ENCODE measurements at places on chromosomes 12 and 14.

GRCh38 chr12:124682425-124683151 lies 115.2 kb upstream of the NCOR2 start:
- DNase-seq, result no peak

- DNase-seq, result no peak
These were observed 12.1 kb upstream of the CDH24 start for GRCh38 chr14:23069413-23069806.

DNA sequence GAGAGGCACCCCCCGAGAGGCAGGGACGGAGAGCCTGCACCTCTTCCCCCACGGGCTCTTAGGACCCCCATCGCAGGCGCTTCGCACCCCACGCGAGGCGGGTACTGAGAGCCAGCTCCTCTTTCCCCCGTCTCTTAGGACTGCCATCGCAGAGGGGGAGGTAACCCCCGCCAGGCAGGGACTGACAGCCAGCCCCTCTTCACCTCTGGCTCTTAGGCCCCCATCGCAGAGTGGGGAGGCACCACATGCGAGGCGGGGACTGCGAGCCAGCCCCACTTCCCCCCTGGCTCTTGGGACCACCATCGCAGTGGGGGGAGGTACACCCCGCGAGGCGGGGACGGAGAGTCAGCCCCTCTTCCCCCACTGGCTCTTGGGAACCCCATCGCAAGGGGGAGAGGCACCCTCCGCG lies 46.1 kb downstream of the DDX11 start:
- DNase-seq, result no peak

GRCh38 chr14:85531587-85532373 lies 1.8 kb downstream of the FLRT2 start:
- DNase-seq, result no peak

- no peak for DNase-seq
These were observed 157.0 kb downstream of the MYRFL start for GRCh38 chr12:69981881-69982475.

- no peak for DNase-seq
These were observed 10.7 kb downstream of the CMKLR1 start for GRCh38 chr12:108328420-108328819.

DNA sequence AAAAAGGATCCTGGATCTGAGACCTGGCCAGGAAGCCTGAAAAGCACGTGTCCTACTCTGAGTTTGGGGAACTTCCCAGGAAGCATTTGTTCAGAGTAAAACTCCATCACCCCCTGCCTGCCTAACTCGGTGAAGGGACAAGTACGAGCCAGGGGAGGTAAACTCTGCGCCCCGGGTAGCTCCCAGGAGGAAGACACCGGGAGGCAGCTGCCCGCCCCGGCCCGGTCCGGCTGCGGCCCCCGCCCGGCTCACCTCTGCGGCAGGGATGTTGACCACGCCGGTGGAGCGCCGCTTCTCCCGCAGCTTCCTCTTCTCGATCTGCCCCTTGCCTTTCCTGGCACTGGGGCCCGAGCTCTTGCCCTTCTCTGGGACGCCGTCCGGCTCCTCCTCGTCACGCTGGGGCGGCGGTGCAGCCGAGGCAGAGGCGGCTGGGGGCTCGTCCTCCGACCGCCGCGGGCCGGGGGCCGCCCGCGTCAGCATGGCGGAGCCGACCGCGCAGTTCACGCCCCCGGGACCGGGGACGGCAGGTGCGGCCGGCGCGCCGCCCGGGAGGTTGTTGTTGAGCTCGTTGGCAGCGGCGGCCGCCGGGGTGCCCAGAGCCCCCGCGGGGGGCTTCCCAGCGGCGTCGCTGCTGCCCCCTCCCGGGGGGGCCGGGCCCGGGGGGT lies 1.2 kb downstream of the PAWR start:
- DNase-seq, result no peak

- no peak for DNase-seq
These were observed 218.0 kb downstream of the SYT1 start for GRCh38 chr12:79082595-79082994.

- DNase-seq, result no peak
These were observed 63.5 kb downstream of the CLMN start for GRCh38 chr14:95256002-95256775.

GRCh38 chr14:88297306-88297705 lies 25.8 kb downstream of the KCNK10 start:
- DNase-seq, result no peak

DNA sequence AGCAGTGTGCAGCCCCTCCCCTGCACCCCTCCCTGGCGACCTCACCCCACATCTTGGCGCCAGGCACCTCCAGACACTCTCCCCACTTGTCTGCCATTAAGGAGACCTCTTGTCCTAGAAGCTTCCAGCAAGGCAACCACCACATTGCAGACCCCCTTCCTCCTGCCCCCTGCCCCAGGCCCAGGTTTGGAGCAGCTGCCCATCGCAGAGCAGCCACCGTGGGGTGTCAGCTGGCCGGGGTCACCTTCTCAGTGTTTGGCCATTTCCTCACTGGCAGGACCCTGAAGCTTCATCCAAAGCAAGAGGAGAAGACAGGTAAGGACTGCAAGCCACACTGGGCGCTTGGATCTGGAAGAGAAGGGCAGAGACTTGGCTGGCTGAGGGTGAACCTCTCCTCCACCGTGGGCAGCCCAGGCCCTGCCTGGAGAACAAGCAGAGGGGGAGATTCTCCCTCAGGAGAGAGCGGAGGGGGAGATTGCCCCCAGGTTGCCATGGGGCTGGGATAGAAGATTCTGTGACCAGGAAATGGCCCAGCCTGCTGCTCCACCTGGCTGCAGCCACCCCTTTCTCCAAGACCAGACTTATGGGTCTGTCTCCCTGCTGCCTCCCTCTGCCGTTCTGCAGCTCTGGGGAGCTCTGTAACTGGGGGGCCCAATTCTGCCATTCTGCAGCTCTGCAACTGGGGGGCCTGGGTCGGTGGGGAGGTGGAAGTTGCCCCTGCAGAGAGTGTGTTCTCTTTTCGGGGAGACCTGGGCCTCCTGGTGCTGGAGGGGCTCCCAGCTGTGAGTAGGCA lies 72.9 kb upstream of the C14orf180 start:
- DNase-seq, result no peak

- DNase-seq, result no peak
These were observed 47.9 kb downstream of the FBXW8 start for GRCh38 chr12:116958402-116959197.

DNA sequence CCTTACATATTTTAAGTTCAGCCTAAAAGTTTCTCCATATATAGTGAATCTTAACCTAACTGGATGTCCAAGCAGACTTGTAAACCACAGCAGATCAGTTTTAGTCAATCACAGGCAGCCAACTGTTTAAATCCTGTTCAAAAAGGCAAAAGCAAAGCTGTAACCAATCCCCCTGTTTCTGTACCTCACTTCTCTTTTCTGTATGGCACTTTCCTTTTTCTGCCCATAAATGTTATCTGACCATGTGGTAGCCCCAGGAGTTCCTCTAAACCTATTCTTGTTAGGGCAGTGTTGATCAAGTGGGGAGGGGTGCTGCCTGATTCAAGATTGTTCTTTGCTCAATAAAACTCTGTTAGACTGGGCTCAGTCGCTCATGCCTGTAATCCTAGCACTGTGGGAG lies 8.5 kb upstream of the DACT1 start:
- DNase-seq, result no peak

- DNase-seq, result no peak
These were observed 249.7 kb upstream of the AVPR1A start for GRCh38 chr12:63400718-63401117.

- no peak for DNase-seq
These were observed 55.2 kb downstream of the SLC25A21 start for GRCh38 chr14:37116933-37117849.

DNA sequence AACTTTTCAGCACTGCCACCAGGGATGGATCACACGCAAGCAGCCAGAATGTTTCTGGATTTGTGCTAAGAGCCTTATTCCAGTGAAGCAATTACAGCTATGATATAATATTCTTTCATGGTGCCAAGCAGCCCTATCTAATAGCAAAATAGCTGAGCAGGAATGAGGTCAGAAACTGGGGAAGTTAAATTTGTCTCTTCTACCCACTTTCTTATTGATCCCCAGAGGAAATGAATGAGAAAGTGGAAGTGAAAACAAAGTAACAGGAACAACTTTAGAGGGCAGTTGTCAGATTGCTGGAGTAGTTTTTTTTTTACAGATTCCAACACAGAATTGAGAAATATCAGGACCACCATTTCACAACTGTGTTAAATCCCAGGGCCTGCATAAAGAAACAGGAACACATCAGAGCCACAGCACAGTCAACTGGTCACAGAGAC lies 44.8 kb downstream of the GCH1 start:
- no peak for DNase-seq

GRCh38 chr12:6508087-6508486 lies 14.2 kb downstream of the NCAPD2 start:
- DNase-seq, result no peak

GRCh38 chr12:88433997-88434703 lies 146.1 kb downstream of the KITLG start:
- no peak for DNase-seq

DNA sequence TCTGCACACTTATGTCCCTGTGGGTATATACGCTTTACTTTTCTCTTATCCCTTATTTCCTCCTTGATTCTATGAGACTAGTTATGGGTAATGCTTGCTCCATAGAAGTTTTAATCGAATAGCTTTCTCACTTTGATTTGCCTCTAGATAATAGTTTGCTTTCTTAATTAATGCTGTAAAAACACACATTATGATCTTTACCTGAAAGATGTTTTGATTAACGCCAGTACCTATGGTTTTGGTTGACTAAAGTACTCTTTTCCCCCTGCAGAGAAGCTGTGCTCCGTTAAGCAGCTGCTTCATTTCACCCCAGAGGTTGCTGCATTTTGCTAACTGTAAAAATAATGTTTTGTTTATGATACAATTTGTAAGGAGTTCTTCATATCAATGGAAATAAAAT lies 362.3 kb downstream of the FLRT2 start:
- DNase-seq, result no peak

- no peak for DNase-seq
These were observed 106.0 kb downstream of the BRMS1L start for GRCh38 chr14:35932136-35932535.

GRCh38 chr12:54368709-54369596 lies 4.7 kb upstream of the GPR84 start:
- DNase-seq, result peak; percentile 76

- no peak for DNase-seq
These were observed 4.9 kb downstream of the SLC48A1 start for GRCh38 chr12:47777741-47778558.

DNA sequence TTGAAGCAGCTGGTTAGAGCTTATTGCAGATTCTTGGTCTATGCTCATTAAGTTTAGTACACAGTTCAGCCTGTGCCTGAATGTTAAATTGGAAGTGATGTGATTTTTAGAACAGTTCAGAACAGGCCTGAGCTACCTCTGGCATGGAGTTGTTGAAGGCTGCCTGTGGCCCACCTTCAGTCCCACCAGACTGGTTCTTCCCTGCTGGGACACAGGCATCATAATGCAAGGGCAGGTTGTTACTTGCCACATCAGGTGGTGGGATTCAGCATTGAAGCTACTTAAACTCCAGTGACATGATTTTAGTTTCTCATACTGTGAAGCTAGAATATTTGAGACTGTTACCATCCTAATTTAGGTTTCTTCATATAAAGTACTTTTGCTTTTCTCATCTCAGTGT lies 49.4 kb downstream of the PROX2 start:
- no peak for DNase-seq

- DNase-seq, result peak; percentile 21
These were observed 371 bp upstream of the REM2 start for GRCh38 chr14:22882529-22883172.

DNA sequence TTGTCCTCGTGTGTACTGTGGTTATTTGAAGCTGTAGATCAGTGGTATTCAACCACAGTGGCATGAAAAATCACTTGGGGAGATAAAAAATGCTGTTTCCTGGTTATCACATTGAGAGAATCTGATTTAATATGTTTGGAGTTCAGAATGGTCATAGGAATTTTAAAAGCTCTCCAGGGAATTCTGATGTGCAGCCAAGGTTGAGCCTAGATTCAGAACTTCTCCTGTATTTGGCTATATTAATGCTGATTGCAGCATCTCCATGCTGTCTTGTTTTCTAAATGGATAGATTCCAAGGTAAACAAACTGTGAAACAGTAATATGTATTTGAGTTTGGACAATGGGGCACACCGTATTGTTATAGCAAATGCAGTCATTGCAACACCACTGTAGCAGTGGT lies 982.2 kb upstream of the FBXO33 start:
- no peak for DNase-seq

DNA sequence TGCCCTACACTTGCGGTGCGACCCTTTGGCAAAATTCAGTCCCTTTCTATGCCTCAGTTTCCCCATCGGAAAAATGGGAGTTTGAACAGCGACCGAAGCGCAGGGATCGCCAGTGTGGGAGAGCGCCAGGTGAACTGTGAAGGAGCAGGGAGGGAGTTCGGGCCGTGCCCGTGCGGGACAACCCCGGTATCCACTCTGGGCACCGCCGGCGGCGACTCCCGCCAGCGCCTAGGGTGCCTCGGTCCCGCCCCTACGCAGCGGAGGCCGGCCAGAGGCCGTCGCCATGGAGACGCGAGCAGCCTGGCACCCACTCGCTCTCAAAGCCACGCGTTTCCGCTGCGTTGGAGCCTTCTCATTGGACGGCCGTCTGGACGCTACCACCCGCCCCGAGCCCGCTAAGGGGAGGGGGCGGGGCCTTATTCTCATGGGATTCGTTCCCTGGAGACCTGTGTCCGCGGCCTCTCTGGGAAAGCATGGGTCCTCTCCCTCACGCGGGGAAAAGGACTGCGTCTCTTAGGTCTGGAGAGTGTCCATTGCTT lies 729 bp upstream of the MLEC start:
- DNase-seq, result peak; percentile 97

DNA sequence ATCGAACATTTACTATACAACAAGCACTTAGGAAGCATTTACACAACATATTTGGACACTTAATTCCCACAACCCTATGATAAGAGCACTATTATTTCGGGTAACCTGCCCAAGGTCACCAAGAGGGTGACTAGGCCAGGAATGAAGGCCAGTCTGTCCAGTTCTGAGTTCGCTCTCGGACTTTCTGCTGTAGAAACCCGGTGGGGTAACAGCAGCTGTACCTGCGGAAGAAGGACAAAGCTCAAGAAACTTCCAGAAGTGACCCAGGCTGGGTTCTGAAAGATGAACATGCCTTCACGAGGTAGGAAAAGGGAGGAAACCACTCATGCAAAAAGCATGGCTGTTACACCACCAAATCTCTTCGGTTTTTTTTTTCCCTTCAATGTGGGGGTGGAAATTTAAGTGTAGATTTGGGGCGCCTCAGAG lies 10.8 kb downstream of the PLA2G1B start:
- no peak for DNase-seq

- DNase-seq, result no peak
These were observed 67.8 kb downstream of the GALNT8 start for GRCh38 chr12:4787965-4788364.

- no peak for DNase-seq
These were observed 9.5 kb upstream of the LTA4H start for GRCh38 chr12:96044943-96045290.

DNA sequence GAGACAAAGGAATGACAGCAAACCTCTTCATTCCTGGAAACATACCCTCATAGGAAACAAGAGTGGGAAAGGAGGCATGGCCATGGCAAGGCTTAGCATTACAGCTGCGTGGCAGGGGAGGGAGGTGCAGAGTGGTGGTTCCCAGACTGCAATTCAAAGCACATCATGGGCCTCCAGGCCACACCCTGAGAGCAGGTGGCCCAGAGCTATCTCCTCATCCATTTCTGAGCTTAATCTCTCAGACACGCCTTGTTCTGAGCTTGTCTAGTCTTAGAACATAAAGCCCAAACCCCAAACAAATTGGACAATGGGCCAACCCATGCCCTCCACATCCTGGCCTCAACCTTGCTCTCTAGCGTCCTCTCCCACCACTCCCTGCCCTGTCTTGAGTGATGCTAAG lies 5.9 kb upstream of the KRT3 start:
- DNase-seq, result no peak

GRCh38 chr14:90407230-90407629 lies 10.4 kb downstream of the CALM1 start:
- DNase-seq, result no peak

- no peak for DNase-seq
These were observed 209.5 kb downstream of the FBXL14 start for GRCh38 chr12:1384910-1385309.
